Activated CD4-positive, alpha-beta T cell treated with anti-CD3 and anti-CD28 coated beads, Interleukin-2, amount 50 U/mL, for 4 hours (primary cell): ENCODE measurements at places on chromosomes 12 and 14.

DNA sequence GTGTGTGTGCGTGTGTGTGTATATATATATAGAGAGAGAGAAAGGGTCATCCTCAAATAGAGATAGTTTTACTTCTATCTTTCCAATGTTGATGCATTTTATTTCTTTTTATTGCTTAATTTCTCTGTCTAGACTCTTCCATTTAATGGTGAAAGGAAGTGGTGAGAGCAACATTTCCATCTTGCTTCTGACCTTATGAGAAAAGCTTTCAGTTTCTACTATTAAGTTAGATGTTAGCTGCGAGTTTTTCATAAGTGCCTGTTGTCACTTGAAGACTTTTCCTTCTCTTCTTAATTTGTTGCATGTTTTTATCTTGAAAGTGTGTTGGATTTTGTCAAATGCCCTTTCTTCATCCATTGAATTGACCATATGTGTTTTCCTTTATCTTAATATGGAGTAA lies 304.4 kb upstream of the FAR2 start:
- no peak for DNase-seq

DNA sequence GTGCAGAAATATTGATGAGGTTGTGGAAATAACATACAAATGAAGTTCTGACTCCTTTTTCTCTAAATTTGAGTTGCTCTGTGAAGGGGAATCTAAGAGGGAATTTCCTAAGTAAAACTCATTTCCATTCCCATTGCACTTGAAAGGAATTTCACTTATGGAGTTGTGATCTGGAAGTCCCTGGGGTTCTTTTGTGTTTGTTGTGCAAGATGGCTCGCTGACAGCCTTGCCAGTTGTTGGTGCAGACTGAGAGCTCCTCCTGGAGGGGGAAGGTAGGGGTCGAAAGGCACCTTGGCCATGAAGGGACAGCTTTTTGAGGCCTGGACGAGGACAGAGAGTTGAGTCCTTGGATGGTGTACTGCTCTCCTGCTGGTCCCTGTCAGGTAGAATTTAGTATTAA lies 72.0 kb downstream of the C12orf56 start:
- DNase-seq = no peak

DNA sequence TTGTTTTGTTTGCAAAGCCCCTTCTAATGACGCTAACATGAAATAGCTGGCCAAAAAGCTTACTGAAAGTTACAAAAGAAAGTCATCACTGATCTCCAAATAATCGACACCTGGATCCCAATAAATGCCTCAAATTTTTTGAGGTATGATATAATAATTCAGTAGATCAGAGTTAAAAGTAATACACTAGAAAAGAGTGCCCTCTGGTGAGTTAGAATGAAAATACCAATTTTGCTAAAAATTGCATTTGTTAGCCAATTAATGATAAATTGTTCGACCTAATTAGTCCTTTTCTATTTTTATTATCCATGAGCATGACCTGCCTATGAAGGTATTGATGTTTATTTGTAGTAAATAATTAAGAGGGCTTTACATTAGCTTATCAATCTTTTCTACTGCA lies 78.6 kb downstream of the CEP128 start:
- no peak for DNase-seq

DNA sequence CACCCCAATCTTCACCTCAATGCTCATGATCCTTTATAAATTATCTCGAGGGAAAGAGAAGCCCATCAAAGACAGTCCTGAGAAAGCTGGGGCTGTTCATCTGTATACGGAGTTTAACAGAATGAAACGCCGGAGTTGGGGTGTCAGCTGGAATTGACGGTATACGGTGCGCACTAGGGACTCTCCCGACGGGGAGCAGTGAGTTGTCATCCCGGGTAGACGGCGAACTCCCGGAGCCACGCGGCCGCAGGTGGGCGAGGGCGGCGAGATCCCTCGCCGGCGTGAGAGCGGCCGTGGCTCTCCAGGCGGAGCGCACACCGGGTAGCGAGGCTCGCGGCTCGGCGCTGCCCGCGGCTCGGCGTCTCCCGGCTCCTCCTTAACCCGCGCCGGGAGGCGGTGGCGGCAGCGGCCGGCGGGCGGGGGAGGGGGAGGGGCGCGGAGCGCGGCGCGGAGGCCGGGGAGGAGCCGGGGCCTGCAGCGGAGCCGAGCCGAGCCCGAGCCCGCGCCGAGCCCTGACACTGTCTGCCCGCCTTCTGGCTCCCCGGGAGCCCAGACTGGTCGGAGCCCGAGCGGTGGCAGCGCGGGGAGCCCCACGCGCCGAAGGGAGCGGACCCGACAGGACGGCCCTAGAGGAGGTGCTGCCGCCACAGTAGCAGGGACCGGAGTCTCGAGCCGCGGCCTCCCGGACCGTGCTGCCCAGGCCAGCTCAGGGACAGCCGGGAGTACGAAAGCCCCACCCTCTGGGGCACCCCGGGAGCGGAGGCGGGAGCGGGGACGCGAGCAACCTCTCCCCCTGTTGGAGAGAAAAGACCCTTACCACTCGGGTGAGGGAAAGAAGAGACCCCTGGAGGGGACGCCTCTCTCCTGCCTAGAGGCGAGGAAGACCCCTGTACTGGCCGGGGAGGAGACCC lies at the start of gene FOXJ2:
FOXJ2 (plus strand) TSS at position 475 of the 911 bp plus-strand sequence. CDS start 7,117 bp downstream, outside the sequence.
- DNase-seq = peak; percentile 77

- no peak for DNase-seq
Measured at GRCh38 chr12:18546399-18546798, 191.4 kb downstream of the PLCZ1 start.

DNA sequence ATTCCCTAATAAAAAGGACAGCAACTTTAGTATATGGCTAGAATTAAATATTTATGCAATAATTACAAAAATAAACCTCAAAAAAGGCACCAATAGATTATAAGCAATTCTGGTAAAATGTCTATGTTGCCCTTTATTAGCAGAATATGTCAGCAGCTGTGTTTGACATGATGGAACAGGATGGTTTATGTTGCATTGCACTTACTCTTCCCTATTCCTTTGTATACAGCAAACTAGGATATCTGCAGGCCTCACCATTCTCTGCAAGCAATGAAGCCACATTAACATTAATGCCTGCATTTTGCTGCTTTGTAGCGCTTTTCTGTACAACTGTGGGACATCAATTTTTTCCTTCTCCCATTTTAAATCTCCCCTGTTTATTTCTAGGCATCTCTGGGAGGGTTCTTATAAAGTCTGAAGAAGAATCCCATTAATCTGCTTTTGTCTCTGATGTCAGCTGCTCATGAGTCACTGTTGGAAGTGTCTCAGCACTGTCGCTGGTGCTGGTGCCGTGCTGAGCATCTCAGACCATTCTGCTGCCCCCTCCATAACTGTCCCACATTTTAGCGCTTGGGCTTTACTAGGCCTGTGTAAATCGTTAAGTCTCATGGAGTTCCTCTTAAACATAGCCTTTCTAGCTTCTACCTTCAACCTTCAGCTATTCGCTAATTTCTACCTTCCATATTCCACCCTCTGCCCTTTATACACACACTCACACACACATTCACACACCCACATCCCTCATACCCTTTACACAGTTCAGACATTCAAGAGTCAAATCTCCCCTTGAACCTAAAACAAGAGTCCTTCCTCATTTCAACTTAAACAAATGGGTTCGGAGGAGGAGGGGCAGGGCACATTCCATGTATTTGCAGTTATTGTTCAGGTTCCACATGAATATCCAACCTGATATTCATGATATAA lies 64.4 kb upstream of the TRHDE start:
- DNase-seq = no peak

DNA sequence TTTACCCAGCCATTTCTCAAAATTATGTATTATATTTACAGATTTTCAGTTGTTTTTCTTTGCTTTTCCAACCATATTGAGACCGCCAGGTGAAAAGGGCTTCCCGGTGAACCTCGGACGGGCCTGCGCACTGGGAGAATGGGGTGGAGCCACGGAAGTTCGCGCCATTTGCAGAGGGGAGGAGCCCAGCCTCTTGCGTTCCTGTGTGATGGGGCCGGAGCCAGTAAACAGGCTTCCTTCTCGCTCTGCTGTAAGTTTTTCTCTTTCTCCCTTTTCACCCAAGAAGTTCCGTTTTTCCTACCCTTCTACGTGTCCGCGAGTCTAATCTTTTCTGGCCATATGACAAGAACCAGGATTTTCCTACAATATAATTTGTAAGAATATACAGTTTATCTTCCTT lies 1108.8 kb upstream of the SEL1L start:
- no peak for DNase-seq

GRCh38 chr12:25241167-25242020 lies 9.3 kb downstream of the KRAS start:
- no peak for DNase-seq

DNA sequence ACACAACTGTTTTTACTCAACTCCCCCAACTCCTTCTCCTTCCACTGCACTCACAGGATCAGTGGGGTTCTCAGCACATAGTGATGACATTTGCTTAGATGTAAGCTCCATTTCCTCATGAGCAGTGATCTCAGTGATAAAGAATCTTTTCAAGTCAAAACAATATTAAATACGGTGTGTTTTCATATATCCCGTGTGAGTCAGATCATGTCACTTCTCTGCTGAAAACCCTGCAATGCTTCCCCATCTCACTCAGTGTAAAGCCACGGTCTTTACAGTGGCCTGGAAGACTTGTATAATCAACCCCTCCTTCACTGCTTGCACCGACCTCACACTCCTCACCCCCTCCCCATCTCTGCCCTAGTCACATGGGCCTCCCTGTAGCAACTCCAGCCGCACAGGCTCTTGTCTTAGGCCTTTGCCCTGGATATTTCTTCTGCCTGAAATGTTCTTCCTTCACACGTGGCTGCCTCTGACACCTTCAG lies 149.7 kb upstream of the ARHGAP5 start:
- DNase-seq = no peak

DNA sequence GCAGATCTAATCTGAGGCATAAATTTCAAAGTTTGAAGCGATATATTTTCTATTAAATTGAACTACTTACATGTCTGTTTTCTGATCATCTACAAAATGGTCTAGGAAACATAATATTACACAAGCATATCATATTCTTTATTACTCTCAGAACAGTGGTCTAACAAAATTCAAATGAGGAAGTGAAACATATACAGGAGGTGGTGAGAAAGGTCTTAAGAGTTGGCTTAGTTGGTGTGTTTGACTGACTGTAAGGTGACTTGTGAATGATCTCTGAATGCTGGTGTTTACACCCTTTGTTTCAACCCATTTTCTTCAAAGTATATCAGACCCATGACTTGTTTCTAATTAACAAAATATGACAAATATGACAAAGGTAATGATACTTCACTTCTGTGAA lies 1156.8 kb downstream of the SLC16A7 start:
- no peak for DNase-seq
